ENCODE measurements at places on chromosomes 13 and 19.

DNA sequence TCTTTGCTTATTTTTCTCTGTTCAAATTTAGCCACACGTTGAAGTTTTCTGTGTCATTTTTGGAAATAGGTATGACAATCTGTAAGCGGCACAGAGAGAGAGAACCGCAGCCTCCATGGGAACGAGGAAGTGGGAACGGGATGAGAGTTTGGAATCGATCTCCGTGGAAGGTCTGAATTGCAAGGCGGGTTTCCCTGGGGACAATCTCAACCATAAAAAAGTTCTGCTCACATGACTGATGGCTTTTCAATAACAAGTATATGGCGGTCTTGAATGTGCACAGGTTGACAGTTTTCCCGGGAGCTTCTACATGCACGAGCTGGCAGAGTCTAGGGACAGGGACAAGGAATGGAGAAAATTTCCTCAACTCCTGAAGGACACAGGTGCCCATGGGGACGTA is 90.9 kb downstream of the INSR start:
- DNase-seq, result no peak

DNA sequence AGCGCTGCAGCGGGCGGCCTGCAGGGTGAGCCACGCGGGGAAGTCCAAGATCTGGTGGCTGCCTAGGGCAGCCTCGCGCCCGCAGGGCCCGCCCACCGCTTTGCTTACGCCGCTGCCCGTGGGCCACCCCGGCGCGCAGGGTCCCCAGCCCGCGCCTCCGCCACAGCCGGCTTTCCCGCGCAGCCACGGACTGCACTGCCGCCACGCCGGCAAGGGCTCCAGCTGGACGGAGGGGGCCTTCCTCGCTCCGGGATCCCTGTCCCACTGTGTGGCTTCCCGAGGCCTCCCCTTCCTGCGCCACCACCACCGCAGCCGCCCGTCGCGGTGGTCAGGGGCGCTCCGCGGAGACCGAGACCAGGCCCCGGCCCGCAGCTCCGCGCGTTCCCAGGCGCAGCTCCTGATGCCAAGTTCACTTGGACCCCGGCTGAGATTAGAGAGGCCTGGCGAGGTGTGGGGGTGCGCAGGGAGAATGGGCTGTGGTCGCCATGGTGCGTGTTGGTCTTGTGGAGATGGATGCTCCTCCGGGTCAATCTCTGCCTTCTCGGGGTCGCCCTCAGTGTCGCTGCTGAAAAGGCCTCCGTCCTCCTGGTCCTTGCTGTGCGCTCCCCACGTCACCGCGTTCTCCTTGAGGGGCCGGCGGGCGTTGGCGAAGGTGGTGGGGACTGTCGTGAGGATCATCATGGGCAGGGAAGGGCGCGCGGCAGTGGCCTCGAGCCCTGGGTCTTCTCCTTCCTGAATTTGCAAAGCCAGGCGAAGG is 17.9 kb upstream of the RNF17 start:
- DNase-seq, result no peak

DNA sequence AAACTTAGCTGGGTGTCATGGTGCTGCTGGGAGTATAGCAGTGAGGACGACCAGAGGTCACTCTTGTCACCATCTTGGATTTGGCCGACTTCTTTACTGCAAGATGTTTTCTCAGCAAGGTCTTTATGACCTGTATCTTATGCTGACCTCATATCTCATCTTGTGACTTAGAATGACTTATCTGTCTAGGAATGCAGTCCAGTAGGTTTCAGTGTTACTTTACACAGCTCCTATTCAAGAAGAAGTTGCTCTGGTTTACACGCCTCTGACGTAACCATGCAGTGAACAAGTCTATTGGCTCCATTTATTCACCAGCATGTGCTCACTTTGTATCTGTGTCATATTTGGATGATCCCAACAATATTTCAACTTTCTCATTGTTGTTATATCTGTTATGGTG is 26.7 kb downstream of the ZNF850 start:
- DNase-seq, result no peak

DNA sequence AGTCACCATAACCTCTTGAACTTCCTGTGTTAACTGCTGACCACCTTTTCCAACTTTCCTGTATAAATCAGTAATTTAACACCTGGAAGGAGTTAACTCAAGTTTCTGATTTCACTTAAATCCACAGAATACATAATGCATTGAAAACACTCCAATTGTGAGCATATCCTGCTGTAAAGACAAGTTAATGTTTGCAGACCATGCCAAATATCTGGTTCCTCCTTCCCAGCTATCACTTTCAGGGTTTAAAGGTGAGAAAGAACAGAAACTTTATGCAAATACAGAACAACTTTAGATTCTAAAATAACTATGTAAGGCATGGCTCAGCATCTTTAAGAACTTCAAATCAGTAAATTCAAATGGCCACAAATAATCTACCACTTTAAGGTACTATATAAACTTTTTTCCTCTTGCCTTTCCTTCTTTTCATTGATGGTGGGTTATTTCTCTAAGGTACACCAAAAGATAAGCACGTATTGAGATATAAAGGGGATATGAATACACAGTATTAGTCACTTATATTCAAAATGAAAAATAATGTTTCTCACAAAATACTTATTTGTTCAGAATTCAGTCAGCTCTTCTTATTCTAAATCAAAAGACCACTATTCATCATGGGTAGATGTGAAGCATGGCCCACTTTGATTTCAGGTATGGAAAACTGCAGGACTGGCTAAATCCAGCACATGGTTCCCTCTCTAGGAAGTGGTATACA is 6.6 kb upstream of the TPTE2 start:
- DNase-seq, result no peak

DNA sequence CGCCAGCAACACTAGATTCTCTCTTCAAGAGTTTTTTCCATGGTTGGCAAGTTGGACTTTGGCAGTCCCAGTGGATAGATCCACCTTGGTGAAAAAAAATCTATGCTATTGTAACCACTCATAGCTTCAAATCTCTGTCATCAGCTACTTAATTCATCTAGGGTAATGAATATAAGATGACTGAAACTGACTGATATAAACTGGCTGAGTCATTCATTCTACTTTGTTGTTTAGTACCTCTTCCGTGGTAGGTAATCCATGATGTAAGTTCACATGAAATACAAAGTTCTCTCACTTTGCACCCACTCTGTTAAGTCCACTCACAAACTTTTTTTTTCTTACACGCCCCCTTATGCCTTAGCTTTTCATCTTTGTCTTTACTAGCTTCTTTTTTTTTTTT is 1381.5 kb downstream of the SLITRK5 start:
- no peak for DNase-seq

DNA sequence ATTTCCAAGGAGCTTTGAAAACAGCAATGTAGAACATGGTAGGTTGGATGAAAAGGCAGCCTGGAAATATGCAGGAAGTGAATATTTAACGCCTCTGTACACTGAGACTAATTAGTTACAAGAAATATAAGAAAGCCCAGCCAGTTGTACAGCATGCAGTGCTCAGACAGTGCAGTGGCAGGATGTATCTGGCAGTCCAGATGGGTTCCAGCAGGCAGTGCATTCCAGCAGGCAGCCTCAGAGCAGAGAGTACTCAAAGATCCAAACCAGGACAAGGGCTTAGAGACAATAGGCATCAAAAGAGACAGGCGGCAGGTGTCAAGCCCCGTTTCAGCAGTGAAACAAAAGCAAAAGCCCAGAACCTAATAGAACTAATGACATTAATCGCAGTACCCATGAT is 2776.3 kb downstream of the PCDH9 start:
- DNase-seq, result no peak

- DNase-seq, result no peak
These were observed 179.1 kb downstream of the RBM26 start for GRCh38 chr13:79226938-79227337.

- no peak for DNase-seq
These were observed 787.9 kb upstream of the KLHL1 start for GRCh38 chr13:70896136-70896535.

- DNase-seq, result no peak
These were observed 12.7 kb downstream of the SGTA start for GRCh38 chr19:2770055-2771013.

GRCh38 chr13:91647361-91647990 is 249.1 kb downstream of the GPC5 start:
- DNase-seq, result no peak

DNA sequence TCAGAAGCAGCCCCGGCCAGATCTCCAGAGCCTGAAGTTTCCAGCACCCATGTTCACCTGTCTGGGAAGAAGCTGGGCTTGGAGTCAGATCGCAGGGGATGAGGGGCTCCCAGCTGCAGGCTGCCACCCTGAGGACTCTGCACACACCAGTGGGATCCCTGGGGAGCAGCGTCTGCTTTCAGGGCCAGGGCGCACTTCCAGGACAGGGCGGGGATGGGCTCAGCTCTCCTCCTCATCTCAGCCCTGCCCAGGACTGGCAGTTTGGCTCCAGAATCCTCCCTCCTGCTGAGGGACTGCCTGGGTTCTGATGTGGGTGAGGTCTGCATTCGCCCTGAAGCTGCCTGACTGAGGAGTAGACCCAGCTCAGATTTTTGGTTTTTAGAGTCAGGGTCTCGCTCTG is 3.5 kb downstream of the SLC7A9 start:
- no peak for DNase-seq

DNA sequence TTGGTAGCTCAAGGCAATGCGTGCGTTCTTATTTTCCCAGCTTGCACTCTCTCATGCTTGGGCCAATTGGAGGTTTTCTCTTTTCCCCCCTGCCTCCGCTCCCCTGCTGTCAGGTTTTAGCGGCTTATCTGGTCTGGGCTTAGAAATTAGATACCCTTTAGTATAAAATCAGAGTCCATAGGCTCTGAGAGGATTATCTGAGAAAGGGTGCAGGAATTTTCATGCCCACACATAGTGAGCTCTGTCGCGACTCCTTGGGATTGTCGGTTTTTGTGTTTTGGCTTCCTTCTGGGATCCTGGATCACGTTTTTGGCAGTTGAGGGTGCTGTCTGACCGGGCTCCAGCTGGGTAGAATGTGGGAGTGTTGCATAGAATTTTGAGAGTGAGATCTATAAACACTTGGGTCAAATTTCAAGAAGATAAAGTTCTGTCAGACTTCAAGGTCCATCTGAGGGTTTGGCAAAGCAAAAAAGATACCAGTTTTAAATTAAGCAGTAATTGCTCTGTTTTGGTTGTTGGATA is 12.4 kb downstream of the CHAF1A start:
- no peak for DNase-seq

DNA sequence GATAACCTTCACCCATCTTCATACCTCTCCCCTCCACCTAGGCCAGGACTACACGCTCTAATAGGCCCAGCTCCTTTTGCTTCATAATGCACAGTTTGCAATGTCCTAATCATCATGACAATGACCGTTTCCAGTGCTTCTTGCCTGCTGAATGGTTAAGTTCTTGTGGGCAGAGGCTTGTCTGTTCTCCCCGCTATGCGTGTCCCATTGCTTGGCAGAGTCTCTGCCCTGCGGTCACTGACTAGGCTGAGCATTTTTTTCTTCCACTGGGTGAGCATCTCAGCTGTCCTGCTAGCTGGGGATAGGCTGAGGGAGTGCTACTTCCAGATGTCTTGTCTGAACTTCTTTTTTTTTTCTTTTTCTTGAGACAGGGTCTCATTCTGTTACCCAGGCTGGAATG is 314.7 kb downstream of the UQCRFS1 start:
- DNase-seq, result no peak

GRCh38 chr19:54231077-54231931 is 8.5 kb upstream of the LILRB3 start:
- peak; percentile 81 for DNase-seq

GRCh38 chr13:52870143-52870542 is 21.7 kb upstream of the PCDH8 start:
- DNase-seq, result no peak

GRCh38 chr19:10603873-10604459 is 16.9 kb upstream of the AP1M2 start:
- DNase-seq, result no peak

GRCh38 chr13:45219938-45220375 is 19.1 kb upstream of the KCTD4 start:
- no peak for DNase-seq

GRCh38 chr19:47741544-47742140 is 3.7 kb upstream of the NOP53 start:
- no peak for DNase-seq

DNA sequence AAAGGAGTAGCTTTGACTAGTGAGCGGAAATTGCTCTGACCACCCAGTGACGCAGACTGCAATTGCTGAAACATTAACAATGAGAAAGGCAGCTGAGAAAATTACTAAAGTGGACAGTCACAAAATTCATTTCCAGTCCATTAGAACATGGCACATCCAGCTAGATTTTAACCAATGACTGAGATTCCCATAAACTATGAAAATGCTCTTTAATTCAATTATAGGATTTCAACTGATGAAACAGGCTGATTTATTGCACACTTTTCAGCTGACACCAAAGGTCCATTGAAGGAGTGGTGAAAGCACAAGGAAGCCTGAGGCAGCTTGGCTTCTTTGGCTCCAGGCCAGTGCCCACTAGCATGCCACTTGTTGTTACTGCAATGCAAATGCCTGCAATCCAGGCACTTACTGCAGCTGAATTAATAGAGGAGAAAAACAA is 933.4 kb downstream of the SLITRK6 start:
- no peak for DNase-seq

DNA sequence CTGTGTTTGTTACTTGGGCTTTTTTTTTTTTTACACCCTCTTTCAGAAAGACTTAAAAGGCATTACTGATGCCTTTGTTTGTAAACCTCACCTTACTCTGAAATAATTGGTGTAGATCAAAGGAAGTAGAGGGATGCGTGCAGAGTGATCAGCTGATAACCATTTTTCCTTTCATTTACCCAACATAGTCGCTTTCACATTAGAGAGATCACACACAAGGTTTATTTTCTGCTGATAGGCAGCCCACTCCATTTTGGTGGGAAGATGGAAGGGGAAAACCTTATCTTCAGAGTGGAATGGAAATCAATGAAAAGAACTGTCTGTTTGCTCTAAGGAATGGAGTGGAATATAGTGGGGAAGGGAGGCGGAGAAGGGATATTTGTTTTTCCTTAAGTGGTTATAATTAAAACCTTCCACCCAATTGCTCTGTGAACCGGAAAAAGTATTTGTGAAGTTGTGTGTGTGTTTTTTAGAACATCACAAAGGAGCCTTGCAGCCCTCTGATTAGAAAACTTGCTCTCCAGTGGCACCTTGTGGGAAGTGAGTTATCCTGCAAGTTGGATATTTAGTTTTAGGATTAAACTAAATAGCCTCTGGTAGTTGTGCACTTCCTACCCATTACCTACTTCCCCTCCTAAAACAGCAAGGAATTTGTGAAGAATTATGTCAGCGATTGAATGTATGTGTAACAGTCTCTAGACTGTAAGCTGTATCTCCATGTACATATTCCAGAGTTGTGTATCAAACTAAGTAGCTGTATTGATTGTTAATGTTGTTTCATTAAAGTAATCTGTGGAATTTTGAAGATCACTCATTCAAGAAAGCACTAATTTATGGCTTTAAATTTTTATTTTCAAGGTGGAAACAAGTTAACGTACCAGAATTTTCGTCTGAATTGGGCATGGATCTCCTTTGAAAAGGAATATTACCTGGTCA is 76.8 kb downstream of the FREM2 start:
- no peak for DNase-seq

DNA sequence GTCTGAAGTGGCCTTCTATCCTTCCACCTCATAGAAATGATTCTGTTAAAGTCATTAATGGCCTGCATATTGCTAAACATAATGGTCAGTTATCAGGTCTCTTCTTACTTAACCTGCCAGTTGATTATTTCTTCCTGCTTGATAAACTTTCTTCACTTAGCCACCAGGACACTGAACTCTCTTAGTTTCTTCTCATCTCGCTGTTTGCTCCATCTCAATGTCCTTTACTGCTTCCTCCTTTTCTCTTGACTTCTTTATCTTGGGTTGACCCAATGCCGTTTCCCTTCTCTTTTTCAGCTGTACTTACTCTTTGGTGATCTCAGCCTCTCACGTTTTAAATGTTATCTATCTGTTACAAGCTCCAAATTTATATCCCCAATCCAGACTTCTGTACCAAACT is 17.1 kb upstream of the CLC start:
- DNase-seq, result no peak

All from stimulated activated CD4-positive, alpha-beta T cell treated with anti-CD3 and anti-CD28 coated beads, Interleukin-1b, Interleukin-23, amount 100 ng/mL, for 1 hour (primary cell).